ENCODE measurements at places on chromosomes 1 and 21. TPM values are rescaled to one million over a fixed set of nuclear protein-coding genes. Genes with fewer than 3 reads are reported as not detected.

The SPRR2A gene
- polyA plus RNA-seq, result not detected

The RPTN gene
- polyA plus RNA-seq, result not detected

The HLX gene
- polyA plus RNA-seq, result 10.7 TPM

The PRAMEF26 gene
- not detected for polyA plus RNA-seq

The FBXO2 gene
- polyA plus RNA-seq, result 1.1 TPM

The MMP23B gene
- polyA plus RNA-seq, result 15.0 TPM

DNA sequence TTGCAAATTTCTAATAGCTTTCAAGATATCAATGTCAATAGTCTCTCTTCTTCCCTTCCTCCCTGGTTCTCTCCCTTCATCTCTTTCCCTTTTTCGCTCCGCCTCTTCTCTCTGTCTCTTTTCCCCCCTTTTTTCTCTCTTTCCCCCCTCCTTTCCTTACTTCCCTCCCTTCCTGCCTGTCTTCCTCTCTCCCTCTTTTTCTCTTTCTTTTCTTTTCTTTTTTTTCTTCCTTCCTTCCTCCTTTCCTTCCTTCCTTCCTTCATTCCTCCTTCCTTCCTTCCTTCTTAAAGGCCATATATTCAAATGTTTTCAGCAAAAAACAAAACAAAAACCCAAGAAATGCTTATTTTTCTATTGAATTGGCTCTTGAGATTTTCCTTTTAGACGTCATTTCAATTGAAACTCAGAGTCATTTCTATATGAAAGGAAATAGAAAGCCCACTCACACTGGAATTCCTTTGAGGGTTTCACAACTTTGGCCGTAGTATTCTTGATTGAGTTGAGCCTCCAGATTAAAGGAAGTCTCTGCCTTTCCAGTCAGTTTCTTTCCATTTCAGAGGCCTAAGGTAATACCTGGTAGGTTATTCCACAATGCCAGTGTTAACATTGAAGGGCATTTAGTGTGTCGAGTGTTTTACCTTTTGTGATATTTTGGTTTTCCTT lies 551.5 kb downstream of the LMO4 start:
- no peak for DNase-seq

DNA sequence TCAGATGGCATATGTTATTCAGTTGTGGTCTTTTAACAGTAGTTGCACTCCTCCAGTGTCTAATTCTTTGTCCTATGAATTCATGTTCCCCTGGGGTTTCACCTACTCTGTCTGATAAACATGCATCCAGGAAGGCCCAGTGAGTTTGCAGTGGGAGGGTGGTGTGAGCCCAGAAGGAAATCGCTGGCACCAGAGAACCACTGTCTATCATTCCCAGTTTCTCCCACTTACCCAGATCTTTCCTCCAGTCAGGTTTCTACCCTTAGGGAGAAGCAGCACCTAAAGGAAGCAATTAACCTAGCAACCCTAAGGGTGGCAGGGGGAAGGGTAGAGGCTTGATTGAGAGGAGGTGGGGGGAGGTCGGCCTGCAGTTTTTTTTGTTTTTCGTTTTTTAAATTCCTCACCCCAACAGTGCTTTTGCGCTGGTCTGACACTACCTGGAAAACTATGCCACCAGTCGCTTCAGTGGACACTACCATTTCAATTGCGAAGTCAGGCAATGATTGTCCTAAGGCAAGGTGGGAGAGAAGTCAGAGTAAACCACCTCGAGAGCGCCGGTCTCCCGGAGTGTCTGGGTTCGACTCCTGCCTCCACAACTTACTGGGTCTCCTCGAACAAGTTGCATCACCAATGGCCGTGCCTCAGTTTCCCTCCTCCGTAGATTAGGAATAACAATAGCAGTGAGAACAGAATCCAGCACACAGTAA lies 766 bp upstream of the SLC44A3 start:
- no peak for DNase-seq

DNA sequence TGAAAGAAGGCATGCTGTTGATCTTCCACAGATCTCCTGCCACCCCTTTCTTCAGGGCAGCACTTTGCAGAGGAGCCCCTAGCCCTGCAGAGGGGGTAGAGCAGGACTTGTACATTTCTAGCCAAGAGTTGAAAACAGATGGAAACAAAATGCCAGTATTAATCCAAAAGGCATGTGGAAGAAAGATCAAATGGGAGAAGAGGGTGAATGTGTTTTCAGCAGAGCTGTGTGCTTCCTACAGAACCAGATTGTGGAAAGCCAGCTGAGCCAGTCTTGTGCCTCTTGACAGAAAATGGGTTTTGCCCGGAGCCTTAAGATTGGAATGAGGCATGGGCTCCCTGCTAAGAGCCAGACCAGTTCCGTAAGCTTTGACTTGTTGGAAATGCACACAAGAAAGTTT lies 105.2 kb upstream of the TSPAN2 start:
- DNase-seq, result no peak

GRCh38 chr21:45941338-45941710 lies 40.2 kb upstream of the COL6A1 start:
- DNase-seq, result no peak

DNA sequence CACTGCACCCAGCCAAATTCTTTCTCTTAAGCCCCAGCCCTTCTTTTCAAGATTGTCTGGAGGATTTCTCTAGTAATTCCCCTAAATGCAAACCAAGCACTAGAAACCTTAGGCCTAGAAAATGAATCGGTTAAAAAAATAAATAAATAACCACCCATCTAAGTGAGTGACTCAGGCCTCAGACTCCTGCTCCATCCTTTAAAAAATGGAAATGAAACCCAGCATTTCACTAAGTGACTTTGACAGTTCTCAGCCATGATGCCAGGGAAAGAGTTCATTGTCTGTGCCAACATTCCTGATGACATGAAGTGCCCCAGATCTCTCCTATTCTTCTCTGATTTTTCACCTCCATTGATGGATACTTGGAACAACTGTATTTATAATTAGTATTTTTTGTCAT lies 415.2 kb upstream of the DAB1 start:
- DNase-seq, result no peak

GRCh38 chr1:234768171-234768568 lies 158.2 kb upstream of the IRF2BP2 start:
- DNase-seq, result no peak

Data from renal cortex interstitium (tissue), 15 donors.